Aorta (tissue), 5 donors: ENCODE measurements at places on chromosomes 3 and 15. TPM values are rescaled to one million over a fixed set of nuclear protein-coding genes. Genes with fewer than 3 reads are reported as not detected.

DNA sequence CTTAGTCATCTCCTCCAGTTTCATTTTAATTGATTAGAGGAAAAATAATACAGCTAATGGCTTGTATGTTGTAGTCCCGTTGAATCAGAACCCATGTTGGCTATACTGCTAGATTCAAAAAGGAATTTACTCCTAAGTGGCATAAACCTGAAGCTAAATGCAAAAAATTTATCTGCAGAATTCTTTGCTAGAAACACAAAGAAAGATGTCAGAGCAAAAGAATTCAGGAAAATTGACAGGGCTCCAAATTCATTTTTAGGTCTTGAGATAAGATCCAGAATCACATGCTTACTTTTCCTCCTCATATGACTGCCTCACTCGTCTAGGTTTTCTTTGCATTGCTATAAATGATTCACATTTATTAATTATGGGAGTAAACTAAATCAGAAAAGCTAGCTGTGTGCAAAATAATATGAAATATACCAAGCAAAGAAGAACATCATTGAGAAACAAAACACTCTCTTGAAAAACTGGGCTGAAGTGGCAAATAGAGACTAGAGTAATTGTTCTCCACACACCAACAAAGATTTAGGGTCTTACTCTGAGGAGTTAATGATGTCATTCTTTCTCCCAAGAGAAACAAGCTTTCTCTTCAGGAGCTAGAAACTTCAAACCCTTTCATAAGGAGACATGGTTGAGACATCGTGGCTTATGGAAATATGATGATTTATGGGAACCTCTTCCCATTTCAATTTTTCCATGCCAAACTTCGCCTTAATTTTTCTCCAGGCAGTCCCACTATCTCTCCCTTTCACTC lies 94.8 kb upstream of the FEZF2 start:
- no peak overlapping the region for H3K27ac ChIP-seq
- no peaks in the 10 kb centered on the region for H3K4me1 ChIP-seq
- no peaks in the 10 kb centered on the region for H3K36me3 ChIP-seq
- DNase-seq = no peak
- no peak overlapping the region for H3K4me3 ChIP-seq

BUB1B gene
- 5.0 TPM for total RNA-seq

DNA sequence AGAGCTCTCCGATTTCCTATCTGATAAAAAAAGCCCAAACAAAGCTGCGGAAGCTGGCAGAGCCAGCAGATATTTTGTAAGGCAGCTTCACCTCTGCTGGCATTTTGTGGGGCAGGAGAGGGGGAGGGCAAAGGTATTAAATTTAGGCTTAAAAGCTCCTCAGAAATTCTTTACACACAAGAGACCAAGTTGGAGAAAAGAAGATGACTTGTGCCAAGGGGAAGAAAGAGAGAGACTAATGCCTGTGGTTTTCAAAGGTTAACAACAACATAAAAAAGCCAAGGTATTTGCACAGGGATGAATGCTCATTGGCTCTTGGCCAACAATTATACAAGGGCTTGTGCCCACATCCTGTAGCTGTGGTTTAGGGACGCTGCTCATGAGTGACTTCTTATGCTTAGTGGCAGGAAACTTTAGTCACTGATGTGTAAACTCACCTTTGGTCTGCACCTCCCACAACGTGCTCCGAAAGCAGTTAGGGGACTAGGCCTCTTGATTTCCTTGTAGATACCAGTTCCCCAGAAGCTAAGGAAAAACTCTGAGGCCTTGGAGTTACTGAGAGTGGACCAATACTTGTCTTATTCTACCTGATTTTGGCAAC lies 152.9 kb downstream of the TPRG1 start:
- peak overlapping the region; percentile 10 for H3K27ac ChIP-seq
- no peaks in the 10 kb centered on the region for H3K27me3 ChIP-seq
- no peaks in the 10 kb centered on the region for H3K4me1 ChIP-seq
- no peak overlapping the region for H3K4me3 ChIP-seq
- DNase-seq = no peak

- no peak for DNase-seq
- H3K4me1 ChIP-seq = no peaks in the 10 kb centered on the region
- H3K27me3 ChIP-seq = no peaks in the 10 kb centered on the region
Measured at GRCh38 chr3:24951180-24951579, 456.5 kb upstream of the THRB start.

SLC24A1 gene
- 13.5 TPM for total RNA-seq

DNA sequence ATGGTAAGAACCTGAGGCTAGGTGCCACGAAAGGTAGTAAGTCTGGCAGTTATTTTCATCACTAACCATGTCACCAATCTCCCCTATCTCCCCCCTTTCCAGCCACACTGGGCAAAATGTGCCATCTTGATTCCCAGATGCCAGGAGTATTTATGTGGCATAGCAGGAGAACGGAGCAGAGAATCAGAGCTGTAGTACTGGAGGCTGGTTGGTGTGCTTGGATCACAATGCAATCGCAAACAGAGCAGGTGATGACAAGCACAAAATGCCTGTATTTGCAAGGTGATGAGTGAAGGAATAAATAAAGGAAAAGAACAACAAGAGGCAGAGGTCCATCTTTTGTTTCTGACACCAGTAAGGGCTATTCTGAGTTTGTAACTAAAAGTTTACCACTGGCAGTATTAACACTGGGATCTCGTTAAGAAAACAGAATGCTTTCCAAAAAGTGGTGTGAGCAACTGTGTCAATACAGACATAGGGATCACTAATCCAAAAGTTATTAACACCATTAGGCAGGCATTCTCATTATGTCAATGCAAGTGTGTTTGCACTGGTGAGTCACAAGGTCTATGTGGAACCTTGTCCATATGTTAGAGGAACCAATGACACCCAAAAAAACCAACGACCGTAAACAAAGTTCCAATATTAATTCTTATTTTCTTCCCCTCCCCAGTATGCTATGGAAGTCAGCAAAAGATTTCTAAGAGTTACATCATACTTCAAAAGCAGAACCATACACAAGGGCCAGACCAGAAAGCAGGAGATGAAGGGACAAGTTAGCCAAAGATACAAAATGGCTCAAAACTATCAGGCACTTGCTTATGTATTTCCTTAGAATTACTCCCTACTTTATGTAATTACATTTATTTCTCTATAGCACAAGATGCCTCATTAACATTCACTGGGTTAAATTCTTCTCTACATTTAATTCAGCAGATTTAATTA lies 556.6 kb downstream of the FOXP1 start:
- H3K4me3 ChIP-seq = no peak overlapping the region
- H3K4me1 ChIP-seq = peaks cover 7% of the 10 kb centered on the region
- no peaks in the 10 kb centered on the region for H3K27me3 ChIP-seq
- no peak for DNase-seq
- no peaks in the 10 kb centered on the region for H3K36me3 ChIP-seq

DNA sequence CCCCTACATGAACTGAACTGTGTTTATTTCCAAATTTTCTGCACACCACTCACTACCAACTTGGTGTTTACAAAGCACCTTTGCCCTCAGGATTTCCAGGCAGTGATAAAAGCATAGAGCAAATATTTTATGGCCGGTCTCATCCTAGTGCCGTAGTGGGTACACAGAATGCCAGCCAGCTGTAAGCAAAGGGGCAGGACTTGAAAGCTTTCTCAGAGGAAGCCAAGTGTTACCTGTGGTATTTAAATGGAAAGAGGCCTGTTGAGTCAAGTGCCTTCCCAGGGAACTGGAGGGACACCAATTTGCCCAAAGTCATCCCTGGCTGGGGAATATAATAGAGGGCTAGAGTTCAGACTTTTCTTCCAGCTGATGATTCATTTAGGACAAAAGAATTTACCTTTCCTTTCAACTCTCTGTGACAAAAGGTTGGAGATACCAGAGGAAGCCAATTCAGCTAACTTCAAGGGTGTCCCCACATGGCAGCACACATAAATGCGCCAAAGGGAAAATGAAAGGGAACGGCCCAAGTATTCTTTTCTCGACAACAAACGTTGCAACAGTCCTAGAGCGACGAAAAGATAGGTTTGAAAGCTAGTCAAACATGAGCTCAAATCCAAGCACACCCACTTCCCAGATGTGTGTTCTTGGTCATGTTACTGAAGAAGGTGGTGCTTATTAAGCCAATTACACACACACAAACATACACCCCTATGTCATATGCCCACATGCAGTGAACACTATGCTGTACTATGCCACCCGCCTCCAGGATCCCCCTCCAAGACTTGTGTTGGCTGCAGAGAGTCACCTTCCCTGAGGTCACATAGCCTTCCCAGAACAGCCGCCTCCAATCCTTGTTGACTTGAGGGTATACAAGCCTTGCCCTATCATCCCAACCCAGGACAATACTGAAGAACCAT lies 27.7 kb downstream of the MAGI1 start:
- no peaks in the 10 kb centered on the region for H3K27me3 ChIP-seq
- H3K4me1 ChIP-seq = no peaks in the 10 kb centered on the region
- H3K36me3 ChIP-seq = no peaks in the 10 kb centered on the region
- H3K4me3 ChIP-seq = no peak overlapping the region
- no peak overlapping the region for H3K27ac ChIP-seq

LRRC3B gene
- 0.78 TPM for total RNA-seq

GRCh38 chr3:4580346-4581123 lies 87.4 kb downstream of the ITPR1 start:
- peaks cover 2% of the 10 kb centered on the region for H3K4me1 ChIP-seq
- peak overlapping the region; percentile 75 for H3K27ac ChIP-seq
- no peak overlapping the region for H3K4me3 ChIP-seq
- DNase-seq = no peak
- H3K36me3 ChIP-seq = no peaks in the 10 kb centered on the region

PPP1R14D gene
- total RNA-seq = not detected

RASL12 gene
- 171 TPM for total RNA-seq
